ENCODE measurements at places on chromosomes 5 and 9.
A peak's percentile ranks its signal among the peaks of the same experiment; 100 is the strongest.

DNA sequence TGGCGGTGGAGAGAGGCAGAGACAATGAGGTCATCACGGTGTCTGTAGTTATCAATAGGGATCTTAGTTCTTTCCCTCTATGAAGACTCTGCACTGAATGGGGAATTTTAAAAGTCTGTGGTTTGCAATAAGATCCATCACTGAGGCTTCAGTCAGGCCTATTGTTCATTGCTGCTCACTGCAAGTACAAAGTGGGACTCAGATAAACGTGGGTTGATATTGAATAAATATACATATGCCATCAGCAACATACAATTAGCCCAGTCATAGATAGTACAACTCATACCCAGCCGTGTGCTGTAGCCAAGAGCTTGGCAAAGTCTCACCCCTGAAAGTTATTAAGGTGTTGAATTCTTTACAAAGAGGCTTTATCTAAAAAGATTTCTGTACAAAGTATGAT lies 88.4 kb downstream of the ENC1 start:
- DNase-seq: no peak

DNA sequence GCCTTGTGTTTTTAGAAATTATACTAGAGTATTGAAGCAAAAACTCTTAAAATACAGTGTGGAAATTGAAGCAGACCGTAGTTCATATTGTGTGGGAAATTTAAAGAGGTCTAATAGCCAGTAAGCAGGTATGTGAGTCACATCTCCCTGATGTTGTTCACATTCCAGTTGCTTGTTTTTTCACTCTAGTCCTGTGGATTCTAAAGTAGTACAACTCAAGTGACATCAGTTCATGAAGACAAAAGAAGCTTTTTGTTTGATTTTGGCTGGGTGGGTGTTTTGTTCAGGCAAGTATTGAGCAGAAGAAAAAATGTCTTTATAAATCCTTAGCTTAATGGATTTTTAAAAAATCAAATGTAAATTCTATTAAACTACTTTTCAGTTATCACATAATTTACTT lies 216.2 kb downstream of the MAN2A1 start:
- DNase-seq: no peak

DNA sequence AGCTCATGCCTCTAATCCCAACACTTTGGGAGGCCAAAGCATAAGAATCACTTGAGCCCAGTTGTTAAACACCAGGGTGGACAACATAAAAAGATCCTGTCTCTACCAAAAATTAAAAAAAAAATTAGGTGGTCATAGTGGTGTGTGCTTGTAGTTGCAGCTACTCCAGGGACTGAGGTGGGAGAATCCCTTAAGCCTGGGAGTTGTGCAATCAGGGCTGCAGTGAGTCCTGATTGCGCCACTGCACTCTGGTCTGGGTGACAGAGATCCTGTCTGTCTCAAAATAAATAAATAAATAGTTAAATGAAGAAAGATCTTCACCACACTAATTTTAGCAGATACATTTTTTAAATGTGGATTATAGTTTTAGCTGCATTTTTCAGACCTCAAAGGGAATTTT lies 433.2 kb downstream of the MAT2B start:
- DNase-seq: no peak

- no peak for DNase-seq
Observed at GRCh38 chr5:179264053-179264782, 81.0 kb downstream of the ADAMTS2 start.

- DNase-seq: no peak
Observed at GRCh38 chr5:123427281-123427680, 4.1 kb upstream of the CEP120 start.

- DNase-seq: no peak
Observed at GRCh38 chr5:171342362-171343111, 33.5 kb downstream of the TLX3 start.

DNA sequence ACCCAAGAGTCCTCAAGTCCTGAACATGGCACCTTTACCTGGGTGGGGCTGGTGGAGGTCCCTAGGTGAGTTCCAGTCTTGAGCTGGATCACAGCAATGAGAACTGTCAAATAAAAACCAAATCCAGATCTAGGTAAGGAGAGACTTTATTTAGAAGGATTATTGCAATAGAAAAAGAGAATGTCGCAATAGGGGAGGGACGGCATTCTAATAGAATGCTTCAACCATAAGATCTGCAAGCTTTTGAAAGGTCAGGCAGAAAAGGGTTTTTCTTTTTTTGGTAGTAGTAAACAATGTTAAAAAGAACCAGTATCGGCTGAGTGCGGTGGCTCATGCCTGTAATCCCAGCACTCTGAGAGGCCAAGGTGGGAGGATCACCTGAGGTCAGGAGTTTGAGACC lies 5.2 kb upstream of the GCNT1 start:
- no peak for DNase-seq

DNA sequence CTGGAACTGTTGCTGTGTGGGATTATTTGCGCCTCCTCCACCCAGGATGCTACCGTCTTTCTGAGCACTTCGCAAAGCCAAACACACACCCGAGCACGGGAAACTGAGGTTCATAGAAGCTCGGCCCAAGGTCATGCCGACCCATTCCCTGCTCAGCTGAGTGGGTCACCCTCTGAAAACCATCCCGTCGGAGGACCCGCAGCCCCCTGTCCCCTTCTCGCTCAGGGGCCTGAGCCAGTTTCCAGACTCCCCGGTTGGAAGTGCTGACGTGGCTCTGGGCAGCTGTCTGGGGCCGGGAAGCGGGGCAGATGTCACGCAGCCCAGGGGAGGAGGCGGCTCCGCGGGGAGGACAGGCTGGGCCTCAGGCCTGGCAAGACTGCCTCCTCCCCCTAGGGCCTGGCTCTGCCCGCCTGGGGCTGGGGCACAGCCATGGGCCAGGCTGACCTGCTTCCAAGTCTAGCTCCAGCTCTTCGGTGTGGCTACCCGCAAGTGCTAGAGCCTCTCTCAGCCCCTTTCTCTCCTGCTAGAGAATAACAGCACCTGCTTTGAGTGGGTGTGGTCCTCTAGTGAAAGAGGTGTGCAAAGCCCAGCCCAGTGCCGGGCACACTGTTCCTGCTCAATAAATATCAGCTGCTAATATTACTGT lies 9.9 kb upstream of the CXXC5 start:
- peak; percentile 78 for DNase-seq

- no peak for DNase-seq
Observed at GRCh38 chr5:127864511-127864910, 161.3 kb downstream of the CCDC192 start.

- DNase-seq: no peak
Observed at GRCh38 chr9:125807079-125807478, 59.9 kb downstream of the PBX3 start.

DNA sequence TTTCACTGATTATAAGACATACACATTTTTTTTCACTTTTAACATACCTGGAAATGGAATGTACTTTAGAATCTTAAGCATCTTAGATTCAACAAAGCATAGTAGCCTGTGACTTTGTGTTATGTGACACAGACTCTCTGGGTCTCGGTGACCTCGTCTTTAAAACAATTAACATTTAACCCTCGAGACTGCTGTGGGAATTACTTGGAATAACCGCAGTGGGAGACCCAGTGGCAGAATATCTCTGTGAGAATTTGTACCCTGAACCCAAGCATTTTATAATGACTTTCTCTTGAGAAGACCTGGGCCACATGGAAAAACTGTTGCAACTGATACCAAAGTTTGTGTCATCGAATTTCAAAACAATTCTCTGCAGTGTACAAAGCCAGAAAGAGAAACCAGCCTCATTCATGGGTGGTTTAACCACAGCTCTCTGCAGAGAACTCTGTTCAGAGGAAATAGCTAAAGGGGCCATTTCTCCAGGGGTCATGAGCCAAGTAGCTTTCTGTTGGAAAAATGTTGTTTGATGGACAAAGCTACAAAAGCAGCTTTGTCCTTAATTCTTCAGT lies 10.0 kb upstream of the RETREG1 start:
- no peak for DNase-seq

- DNase-seq: no peak
Observed at GRCh38 chr9:37382982-37383357, 39.5 kb upstream of the GRHPR start.

GRCh38 chr9:104899759-104900247 lies 28.2 kb downstream of the ABCA1 start:
- DNase-seq: no peak

GRCh38 chr5:116371935-116372334 lies 202.7 kb downstream of the SEMA6A start:
- DNase-seq: no peak

DNA sequence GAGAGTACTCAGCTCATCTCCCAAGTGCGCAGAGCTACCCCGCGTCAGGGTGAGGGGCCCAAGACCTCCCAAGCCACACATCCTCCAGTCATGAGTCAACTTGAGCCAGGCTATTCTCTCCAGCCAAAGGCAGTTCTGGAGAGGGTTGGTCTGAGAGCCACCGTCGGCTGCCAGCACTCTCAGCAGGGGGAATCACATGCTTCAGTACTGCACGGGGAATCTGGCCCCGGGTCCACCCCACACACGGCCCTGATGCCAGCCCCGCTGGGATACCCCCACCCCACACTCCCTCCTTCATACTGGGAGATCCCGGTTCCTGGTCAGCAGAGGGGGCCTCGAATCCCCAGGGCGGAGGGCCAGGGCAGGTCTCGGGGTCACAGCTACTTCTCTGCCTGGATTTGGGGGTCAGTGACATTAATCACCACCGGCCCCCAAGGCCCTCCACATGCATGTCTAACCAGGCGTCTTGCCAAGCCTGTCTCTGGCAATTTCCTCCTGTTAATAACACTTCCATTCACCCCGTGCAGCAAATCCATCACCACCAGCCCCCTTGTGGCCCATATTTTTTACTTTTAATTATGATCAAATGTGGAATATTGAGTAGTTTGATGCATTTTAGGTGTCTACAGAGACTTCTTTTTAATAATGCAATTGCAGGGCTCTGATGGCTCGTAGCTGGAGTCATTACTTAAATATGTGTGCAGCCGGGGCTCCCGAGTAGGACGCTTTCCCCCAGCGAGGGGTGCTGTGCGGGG lies 102.9 kb upstream of the PPP1R26 start:
- no peak for DNase-seq

- no peak for DNase-seq
Observed at GRCh38 chr9:121985792-121986494, 107.2 kb downstream of the TTLL11 start.

DNA sequence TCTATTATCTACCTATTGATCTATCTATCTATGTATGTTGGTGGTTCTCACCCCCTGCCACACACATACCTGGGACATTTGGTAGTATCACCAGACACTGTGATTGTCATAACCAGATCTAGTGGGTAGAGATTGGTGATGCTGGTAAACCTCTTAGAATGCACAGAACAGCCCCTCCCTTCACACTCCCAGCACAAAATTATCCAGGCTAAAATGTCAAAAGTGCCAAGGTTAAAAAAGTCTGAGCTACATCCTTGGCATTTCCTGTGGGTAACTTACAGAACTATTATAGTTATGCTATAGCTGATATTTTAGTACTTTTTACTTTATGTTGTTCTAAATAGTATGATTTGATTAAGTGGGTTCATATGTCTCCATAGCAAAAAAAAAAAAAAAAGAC lies 151.0 kb downstream of the FER start:
- DNase-seq: no peak

DNA sequence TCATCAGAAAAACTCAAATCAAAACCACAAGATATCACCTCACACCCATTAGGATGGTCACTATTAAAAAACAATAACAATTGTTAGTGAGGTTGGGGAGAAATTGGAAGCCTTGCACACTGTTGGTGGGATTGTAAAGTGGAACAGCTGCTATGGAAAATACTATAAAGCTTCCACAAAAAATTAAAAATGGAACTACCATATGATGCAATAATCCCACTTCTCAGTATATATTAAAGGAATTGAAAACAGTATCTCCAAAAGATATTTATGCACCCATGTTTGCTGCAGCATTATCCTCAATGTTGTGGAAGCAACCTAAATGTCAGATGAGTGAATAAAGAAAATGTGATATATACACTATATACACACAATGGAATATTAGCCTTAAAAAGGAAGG lies 14.5 kb upstream of the ADRA1B start:
- DNase-seq: no peak

DNA sequence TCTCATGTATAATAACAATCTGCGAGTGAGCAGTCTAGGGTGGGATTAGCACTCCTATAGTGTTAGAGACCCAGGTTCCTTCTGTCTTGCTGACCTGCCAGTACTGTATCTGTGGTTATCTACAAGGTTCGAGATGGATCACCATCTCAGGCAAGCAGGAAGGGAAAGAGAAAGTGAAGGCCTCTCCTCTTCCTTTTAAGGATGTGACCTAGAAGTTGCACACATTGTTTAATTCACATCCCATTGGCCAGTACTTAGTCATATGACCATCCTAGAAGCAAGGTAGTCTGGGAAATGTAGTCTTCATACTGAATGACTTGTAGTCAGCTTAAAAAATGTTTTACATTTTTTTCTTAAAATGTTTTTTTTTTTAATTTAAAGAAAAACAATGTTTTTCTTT lies 168.6 kb downstream of the CARTPT start:
- DNase-seq: no peak

Data from prostate gland (tissue), 2 donors.